ENCODE measurements at places on chromosomes 11 and 22. TPM values are rescaled to one million over a fixed set of nuclear protein-coding genes. Genes with fewer than 3 reads are reported as not detected.

Gene KCNE3
- 0.41 TPM for total RNA-seq

DNA sequence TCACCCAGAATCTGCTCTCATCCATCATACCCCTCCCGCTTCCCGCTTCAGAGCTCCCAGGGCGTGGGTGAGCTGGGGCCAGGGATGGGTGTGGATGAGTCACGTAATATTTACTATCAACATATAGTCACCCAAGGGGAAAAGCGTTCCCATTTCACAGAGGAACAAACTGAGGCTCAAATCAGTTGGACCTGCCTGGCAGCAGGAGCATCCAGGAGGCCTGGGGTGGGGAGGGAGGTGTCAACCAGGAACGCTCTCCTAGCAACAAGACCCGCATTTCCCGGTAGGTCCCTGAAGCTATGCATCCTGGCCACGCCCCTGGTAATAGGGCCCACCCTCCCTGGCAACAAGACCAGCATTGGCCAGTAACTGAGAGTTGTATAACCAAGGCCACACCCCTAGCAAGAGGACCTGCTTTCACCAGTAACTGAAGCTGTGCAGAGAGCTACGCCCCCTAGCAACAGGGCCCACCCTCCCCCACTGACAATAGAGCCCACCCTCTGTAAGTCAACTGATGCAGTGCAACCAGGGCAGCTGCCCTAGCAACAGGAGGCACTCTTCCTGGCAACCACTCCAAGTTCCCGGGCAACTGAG is 32.7 kb upstream of the TXNRD2 start:
- peak; percentile 75 for DNase-seq

- no peak for DNase-seq
Observed at GRCh38 chr11:75056814-75057213, 39.9 kb downstream of the OR2AT4 start.

- DNase-seq: no peak
Observed at GRCh38 chr11:16678466-16679116, 59.9 kb upstream of the C11orf58 start.

DNA sequence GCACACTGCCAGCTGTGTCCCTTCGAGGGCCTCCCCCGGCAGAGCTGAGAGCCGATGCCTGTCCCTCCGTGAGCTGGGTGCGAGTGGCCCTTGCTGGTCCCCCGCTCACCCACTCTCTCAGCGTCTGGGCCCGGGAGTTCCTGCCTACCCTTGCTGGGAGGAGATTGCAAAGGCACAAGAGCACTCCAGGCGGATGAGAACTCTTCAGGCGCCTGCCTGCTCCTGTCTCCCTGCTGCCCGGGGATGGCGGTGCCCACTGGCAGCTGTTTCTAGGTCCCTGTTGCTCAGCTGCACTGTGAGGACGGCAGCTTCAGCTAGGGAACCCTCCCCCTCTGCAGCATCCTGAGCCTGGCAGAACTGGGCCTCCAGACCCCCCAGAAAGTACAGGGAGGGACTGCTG is 61.1 kb downstream of the FLRT1 start:
- DNase-seq: no peak

- DNase-seq: peak; percentile 52
Observed at GRCh38 chr11:36744375-36745168, 146.5 kb upstream of the RAG2 start.

DNA sequence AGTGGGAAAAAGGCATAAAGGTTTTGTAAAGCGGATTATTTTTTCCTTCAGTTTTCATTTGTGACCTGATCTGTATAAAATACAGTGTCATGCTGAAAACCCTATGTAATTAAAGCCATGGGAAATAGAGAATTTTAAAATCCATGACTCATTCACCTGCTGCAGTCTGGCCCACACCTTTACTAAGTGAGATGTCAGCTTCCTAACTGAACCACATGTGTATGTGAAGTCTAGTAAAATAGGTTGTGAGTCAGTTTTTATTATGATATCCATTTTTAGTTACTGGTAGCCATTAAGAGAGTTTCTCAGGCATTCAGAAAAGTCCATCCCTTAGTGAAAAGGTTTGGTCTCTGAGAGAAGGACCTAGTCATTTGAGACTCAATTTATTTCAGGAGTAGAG is 60.9 kb downstream of the TRIM44 start:
- DNase-seq: no peak

DNA sequence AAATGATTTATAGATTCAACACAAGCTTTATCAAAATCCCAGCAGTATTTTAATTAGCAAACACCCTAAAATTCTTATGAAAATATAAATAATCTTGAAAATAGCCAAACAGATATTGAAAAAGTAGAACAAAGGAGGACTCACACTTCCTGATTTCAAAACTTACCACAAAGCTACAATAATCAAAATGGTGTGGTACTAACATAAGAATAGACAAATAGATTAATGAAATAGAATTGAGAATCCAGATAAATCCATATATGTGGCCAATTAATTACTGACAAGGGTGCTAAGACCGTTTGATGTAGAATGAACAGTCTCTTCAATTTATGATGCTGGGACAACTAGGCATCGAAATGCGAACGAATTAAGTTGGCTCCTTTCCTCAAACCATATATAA is 49.6 kb upstream of the TEAD1 start:
- no peak for DNase-seq

Gene IGF2
- total RNA-seq: 138 TPM

DNA sequence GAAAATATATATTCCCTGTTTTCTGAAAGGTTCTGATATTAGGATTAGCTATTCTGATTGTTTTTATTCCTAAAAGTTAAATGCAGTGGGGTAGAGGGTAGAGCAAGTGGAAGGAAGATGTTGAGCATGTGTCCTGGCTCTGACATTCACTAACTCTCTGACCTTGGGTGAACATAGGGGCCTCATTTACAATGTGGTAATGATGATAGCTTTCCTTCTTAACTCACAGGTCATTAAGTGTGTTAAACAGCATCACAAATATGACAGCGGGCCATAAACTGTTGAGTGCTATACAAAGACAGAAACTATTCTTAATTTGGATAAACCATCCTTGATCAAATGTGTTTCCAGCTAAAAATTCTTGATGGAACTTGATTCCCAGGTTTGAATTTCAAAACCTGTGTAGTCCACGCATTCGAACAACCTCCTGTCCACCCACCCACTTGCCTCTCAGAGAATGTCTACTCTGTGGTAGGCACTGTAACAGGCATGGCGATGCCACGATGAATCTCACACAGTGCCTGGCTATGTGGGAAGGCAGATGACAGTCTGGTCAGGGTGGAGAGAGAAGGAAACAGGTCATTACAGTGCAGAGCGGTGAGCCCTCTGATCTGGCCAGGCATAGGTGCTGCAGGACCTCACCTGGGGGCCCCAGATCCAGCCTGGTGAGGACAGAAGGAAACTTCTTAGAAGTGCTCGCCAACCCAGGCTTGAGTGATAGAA is 19.3 kb upstream of the PEX26 start:
- no peak for DNase-seq

Gene UPK3A
- total RNA-seq: 10.5 TPM

Gene CHEK1
- total RNA-seq: 152 TPM

DNA sequence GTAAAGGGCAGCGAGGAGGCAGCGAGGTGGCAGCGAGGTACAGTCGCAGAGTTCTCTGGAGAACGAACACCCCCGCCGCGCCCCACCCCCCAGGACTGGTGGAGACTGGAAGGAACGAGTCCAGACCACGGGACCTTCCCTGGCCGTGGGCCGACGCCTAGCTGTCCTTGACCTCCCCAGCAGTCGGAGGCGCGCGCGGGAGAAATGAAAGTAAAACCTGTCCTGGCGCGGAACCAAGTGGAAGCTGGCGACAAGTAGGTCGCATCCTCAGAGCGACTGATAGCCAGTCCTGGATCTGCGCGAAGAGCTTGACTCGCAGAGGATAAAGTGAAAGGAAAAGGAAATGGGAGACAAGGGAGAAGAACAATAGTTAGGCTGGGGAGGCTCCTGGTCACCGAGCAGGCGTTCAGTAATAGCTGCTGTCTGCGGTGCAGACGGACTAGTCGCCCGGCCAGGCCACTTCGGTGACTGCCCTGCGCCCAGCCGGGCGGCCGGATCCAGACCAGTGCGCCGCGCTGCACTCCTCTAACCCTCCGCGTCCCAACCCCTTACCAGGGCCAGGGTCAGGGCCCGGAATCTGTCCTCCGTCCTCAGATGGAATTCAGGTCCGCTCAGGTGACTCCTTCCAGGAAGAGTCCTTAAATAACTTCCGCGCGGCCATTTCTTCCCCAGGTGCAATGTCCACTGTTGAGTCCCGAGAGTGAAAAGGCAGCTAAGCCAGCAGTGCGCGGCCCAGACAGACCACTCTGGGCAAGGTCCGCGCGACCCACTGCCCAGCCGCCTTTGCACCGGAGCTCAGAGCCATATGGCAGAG is 1.9 kb upstream of the ADM start:
- DNase-seq: peak; percentile 70

- peak; percentile 85 for DNase-seq
Observed at GRCh38 chr11:14583252-14584034, 60.2 kb upstream of the PDE3B start.

DNA sequence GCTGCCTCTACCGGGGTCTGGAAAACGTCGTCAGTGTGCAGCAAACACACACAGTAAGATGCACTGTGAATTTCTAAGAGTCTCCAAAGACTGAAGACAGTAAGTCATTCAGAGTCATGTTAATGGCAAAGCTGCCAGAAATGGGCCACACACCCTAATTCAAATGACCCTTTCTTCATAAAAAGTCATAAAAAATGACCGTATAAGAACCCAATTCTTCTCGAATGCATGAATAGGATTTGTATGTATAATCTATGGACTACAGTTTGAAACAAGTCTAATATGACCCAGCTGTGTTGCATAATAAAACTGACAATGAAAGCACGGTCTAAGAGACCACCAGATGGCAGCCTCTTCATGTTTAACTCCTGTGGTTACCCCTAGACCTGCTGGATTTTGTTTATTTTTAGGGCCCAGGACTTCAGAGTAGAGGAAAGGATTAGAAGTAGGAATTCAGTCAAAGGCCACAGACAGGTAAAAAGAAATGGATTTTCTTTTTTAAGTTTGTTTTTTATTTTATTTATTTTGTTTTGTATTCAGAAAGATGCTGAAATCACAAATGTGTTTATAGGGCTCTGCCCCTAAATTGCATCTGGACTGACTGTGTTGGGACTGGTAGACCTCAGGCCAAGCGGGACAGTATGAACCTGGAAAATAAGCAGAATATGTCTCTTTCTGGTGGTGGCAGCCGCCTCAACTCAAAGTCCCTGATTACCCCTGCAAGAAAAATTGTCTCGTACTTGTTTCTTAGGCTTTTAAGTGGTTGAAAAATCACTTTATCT is 32.1 kb upstream of the SLC5A12 start:
- peak; percentile 56 for DNase-seq

DNA sequence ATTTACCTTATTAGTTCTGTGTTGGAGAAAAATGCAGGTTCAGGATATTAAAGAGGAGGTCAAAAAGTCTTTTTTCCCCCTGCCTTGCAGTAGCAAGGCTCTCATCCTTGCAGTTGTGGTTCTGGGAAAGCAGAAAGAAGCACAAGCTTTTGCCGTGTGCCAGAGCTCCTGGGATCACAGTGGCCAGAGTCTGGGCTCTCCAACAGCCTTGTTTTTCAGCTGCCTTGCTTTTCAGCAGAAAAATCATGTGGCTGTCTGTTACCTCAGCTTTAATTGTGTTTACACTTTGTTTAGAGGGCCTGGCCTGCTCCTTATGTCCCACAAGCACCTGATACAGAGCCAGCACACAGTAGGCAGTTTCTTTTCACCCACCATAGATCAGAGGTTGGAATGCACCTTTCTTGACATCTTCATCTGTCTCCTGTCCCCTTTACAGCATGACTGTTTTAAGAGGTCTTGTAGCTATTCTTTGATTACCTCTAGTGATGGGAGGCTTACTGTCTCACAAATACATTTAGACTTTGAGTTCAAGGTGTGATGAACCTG is 67.5 kb downstream of the TEAD1 start:
- no peak for DNase-seq

- peak; percentile 35 for DNase-seq
Observed at GRCh38 chr22:50206599-50206998, 5.8 kb downstream of the SELENOO start.

DNA sequence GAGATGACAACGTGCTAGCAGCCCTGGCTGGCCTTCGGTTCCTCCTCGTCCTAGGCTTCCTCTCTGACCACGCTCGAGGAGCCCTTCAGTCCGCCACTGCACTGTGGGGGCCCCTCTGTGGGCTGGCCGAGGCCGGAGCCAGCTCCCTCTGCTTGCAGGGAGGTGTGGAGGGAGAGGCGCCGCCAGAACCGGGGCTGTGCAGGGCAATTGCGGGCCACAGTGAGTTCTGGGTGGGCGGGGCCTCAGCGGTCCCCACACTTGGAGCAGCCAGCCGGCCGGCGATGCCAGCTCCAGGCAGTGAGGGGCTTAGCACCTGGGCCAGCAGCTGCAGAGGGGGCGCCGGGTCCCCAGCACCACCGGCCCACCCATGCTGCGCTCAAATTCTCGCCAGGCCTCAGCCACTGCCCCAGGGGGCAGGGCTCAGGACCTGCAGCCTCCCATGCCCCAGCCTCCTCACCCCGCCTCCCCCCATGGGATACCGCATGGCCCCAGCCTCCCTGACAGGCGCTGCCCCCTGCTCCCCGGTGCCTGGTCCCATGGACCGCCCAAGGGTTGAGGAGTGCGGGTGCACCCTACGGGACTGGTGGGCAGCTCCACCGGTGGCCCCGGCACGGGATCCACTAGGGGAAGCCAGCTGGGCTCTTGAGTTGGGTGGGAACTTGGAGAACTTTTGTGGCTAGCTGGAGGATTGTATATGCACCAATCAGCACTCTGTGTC is 399.4 kb downstream of the LUZP2 start:
- DNase-seq: no peak

- peak; percentile 67 for DNase-seq
Observed at GRCh38 chr22:38981005-38981991, 849 bp upstream of the APOBEC3B start.

- DNase-seq: no peak
Observed at GRCh38 chr22:37801946-37802309, 5.8 kb upstream of the GCAT start.

Gene GDPD4
- total RNA-seq: not detected

DNA sequence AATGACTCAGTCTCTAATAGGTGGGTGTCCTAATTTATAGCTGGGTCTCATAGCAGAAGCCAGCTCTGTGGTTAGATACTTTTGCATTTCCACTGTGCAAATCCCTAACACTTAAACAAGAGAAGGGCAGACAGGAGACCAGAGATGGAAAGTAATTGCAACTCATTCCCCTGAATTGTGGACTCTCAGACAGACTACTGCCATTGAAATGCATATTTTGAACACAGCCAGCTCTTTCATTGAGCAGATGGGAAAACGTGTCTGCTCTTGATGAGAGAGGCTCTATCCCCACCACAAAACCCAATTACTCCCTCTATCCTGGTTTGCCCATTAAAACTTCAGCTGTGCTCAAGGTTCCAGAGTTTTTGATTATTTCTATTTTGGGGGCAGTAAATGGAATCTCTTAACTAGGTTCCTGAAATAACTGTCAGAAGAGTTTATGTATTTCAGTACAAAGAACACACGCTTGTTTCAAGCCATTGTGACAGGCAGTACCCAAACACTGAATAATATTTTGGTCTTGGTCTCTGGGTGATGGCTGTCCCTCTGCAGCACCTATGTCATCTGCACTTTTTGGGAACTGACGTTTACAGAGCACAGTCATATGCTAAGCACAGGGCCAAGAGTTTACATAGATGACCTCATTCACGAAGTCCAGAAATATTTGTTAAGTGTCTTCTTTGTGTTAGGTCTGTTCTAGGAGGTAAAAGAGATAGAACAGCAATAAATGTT is 41.7 kb downstream of the FAM227A start:
- peak; percentile 32 for DNase-seq

All from HepG2 (cell line).